CD4-positive, alpha-beta T cell treated with Interleukin-1 beta for 1 hour (primary cell): ENCODE measurements at places on chromosomes 5 and 9.

- peak; percentile 44 for DNase-seq
Observed at GRCh38 chr5:68432682-68433081, 217.1 kb downstream of the PIK3R1 start.

GRCh38 chr5:165881259-165881658, 2375.8 kb downstream of the MAT2B start:
- DNase-seq = no peak

DNA sequence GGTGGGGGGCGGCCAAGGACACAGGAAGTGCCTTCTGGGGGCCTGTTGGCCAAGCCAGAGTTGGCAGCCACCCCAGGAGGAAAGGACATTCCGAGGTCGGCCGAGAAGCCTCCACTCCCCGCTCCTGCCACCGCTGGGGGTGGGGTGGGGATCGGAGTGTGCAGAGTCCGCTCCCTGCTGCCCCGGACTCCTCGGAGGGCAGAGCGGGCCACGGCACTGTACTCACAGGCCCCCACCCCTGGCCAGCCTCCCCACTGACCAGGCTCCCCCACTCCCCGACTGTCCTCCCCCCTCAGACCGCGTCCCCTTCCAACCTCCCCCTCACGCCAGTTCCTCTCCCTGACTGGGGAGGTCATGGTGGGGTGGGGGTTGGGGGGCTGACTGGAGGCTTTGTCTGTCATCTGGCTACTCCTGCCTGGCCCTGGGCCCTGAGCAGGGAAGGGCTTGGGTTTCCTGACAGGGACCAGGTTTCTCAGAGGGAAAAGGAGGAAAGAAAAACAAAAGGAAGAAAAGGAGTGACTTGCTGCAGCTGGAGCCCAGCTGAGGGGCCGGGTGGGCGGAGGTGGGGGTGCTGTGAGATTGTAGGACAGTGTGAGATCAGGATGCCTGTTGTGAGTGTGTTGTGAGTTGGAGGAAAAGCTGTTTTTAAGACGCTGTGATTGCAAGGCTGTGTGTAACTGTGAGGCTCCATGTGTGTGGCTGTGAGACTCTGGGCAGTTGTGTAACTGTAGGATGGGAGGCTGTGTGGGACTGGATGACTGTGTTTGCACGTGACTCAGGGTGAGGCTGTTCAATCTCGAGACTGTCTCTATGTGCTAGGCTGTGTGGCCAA, 29.7 kb downstream of the CNTFR start:
- DNase-seq = no peak

- no peak for DNase-seq
Observed at GRCh38 chr5:31362931-31363568, 168.8 kb downstream of the DROSHA start.

DNA sequence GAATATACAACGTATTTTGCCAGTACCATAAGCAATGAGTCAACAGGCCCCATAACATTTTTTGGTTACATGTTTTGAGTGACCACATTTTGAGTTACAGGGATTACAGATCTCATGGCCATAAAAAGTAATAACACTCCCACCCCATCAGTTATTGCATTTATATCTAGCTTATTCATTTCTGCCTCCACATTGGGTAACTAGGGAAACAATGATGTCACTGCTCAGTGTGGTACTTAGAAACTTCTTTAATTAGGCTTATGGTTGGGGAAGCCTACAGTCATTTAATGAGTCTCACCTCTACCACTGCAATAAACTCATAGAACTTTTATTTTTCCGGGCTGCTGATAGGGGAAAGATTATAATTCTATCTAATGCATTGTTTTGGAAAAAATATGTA, 39.9 kb upstream of the SMIM15 start:
- no peak for DNase-seq

- no peak for DNase-seq
Observed at GRCh38 chr9:21967169-21967568, 27.0 kb downstream of the CDKN2A start.

DNA sequence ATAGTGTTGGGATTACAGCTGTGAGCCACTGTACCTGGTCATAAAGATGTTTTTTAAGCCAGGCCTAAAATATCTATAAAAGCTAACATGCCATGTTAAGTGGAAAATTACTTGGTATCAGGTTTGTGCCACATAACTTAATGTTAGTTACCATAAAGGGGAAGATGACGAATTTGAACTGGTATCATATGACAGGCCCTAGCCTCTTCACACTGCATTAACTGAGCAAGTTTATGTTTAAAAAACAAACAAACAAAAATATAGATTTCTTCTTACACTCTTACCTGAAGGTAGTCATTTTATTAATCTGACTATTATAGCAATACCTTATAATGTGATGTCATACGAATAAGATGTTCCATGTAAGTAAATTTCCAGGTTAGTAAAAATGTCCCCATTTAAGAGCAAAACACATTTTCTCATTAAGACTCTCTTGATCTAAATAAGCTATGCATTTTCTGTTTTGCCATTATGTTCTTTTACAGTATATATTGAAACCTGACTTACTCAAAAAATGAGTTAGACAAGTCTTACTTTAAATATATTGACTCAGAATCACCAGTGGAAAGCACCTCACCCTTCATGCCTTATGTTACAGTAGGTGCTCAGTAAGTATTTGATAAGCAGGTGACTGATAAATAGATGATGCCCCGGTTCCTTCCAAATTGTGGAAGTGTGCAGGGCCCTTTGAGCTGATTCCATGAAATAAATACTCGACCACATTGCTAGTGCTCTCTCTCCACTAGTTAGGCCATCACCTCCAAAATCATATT, 125.4 kb downstream of the CDC42SE2 start:
- DNase-seq = no peak

- DNase-seq = no peak
Observed at GRCh38 chr9:76558465-76558864, 99.5 kb downstream of the GCNT1 start.

- DNase-seq = no peak
Observed at GRCh38 chr5:50964746-50965653, 298.6 kb downstream of the PARP8 start.

- DNase-seq = no peak
Observed at GRCh38 chr5:134240421-134240962, 14.6 kb upstream of the PPP2CA start.

DNA sequence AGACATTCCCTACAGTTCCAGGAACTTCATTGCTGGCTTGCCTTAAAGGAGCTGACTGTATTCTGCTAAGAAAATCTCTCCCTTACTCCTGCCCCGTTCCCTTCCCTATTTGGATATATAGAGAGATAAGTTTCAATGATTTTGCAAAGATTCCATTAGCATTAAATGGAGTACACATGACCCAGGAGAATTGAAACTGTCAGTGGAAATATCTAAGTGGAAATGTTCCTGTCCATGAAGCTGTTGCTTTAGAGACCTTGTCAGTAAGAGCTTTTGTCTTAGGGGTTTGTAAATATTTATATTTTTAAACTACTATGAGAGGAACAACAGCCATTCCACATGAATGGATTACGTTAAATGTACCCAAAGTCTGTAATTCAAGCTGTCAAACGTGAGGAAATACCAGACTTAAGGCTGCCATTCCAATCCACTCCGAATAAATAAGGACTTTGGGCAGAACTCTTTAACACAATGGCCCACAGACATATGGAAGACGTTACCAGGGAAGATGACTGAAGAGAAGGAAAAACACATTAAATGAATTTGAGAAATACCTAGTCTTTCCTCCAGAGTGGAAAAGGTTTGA, 387.1 kb upstream of the PAPPA start:
- DNase-seq = no peak

GRCh38 chr5:161278739-161279660, 267.5 kb downstream of the GABRB2 start:
- no peak for DNase-seq
